Caki2 (cell line): ENCODE measurements at places on chromosomes 2 and 18. TPM values are rescaled to one million over a fixed set of nuclear protein-coding genes. Genes with fewer than 3 reads are reported as not detected.

Gene ADCY3
- 16.9 and 50.9 TPM in 2 replicates for total RNA-seq

Gene CXCR2
- not detected in 2 replicates for total RNA-seq

Gene TANC1
- 7.8 and 9.7 TPM in 2 replicates for total RNA-seq

GRCh38 chr2:36169843-36170242 lies 185.7 kb upstream of the CRIM1 start:
- DNase-seq = no peak

DNA sequence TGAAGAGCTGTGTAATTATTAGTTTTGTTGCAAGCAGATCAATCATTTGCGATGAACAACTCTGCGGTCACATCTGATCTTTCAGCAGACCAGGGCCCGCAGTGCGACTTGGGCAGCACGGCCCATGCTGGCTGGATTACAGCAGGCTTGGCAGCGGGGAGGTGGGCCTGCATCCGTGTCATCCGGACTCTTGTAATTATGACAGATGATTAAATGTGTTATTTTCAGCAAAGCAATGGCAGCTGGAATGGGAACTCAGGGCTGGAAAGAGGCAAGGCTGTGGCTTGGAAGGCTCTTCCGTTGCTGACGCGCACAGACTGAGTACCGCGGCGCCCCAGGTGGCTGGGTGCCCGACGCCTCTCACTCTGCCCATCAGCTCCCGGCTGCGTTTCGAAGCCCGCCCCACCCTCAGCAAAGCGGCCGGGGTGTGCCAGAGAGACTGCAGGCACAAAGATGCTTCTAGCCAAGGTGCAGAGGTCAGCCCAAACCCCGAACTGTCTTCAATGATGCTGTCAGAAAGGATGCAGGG lies 397.4 kb upstream of the SALL3 start:
- no peak for DNase-seq

DNA sequence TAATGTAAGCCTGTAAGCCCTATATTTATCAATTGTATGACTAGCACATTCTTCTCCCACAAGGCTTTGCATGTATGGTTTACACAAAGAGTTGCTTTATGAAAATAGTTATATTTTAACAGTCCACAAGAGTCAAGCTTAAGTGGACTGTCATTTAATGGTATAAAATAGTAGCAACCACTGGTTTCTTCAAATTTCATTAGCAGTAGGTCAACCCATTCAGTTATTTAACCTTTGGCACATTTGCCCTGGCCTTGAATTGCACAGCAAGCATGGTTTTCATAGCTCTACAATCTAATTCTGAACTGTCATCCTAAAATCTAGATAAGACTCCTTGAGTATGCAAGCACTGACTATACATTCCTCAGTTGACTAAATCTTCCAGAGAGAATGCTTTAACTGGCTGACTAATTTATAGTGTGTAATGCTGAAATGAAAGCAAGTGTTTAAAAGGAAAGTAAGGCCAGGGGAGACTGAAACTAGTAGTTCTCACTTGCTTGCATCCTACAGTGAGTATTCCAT lies 1.8 kb downstream of the DPP4 start:
- peak; percentile 84 for DNase-seq

GRCh38 chr18:30175621-30176225 lies 866.8 kb downstream of the DSC3 start:
- no peak for DNase-seq
